ENCODE measurements at places on chromosomes 1 and 21. TPM values are rescaled to one million over a fixed set of nuclear protein-coding genes. Genes with fewer than 3 reads are reported as not detected.
A peak's percentile ranks its signal among the peaks of the same experiment; 100 is the strongest.

DNA sequence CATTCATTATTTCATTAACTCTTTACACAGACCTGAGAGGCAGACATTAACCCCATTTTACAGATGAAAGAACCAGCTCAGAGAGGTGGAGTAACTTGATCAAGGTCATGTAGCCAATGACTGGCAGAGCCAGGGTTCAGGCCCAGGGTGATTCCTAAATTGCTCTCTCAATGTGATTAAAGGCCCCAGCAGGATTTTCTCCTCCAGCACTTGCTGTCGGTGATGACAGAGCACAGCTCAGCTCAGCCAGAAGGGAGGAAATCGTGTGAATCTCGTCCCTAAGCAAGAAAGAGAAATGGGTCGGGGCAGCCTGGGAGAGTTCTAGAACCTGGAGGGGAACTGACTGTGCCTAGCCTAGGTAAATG lies 19.5 kb upstream of the RNF19B start:
- no peak for DNase-seq

- DNase-seq, result no peak
Observed at GRCh38 chr1:158494796-158495195, 22.8 kb downstream of the OR10R2 start.

The MPC2 gene
- total RNA-seq, result 105 TPM

DNA sequence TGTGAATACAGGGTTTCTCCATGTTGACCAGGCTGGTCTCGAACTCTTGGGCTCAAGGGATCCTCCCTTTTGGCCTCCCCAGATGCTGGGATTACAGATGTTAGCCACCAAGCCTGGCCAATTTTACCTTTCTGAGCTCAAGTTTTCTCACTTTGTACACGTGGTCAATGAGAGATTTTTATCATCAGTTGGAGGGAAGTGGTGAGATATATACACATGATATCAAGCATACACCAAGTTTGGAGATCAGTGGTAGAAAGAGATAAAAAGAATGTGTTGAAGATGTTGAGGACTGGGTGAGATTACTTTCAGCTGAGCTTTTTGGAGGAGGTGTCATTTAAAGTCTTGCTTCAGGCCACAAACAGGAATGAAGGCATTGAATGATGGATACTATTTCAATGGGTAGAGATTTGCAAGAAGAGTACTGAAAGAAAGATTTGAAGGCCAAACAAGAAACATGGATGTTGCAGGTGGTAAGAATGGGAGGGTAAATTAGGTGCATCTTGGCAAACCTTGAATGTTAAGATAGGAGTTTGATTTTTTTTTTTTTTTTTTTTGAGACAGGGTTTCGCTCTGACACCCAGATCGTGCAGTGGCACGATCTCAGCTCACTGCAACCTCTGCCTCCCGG lies 3.0 kb upstream of the SESN2 start:
- DNase-seq, result no peak

GRCh38 chr1:169610858-169611257 lies 19.1 kb downstream of the SELP start:
- peak; percentile 27 for DNase-seq

The PGBD5 gene
- 0.83 TPM for total RNA-seq

GRCh38 chr1:27931759-27932158 lies 3.0 kb upstream of the SMPDL3B start:
- DNase-seq, result peak; percentile 34

DNA sequence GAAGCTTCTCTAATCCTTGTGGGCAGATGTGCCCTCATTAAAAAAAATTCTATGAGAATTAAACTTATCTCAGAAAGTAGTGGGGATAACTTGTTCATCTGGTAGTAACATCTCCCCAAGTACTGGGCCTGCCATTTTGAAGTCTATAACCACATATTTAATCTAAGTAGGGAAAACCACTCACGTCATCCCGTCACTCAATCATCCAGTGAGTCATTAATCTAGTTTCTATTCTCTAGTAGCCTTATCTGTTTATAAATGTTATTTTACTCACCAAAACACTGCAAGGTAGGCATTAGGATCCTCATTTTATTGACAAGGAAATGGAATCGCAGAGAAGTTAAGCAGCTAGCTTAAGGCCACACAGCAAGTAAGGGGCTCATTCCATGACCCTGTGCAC lies 221.9 kb downstream of the ATG4C start:
- DNase-seq, result no peak

The FTCD gene
- 0.20 TPM for total RNA-seq

GRCh38 chr1:81125672-81126071 lies 675.1 kb upstream of the ADGRL2 start:
- no peak for DNase-seq

The LCE1E gene
- 1.3 TPM for total RNA-seq

The MTARC1 gene
- 0.96 TPM for total RNA-seq

DNA sequence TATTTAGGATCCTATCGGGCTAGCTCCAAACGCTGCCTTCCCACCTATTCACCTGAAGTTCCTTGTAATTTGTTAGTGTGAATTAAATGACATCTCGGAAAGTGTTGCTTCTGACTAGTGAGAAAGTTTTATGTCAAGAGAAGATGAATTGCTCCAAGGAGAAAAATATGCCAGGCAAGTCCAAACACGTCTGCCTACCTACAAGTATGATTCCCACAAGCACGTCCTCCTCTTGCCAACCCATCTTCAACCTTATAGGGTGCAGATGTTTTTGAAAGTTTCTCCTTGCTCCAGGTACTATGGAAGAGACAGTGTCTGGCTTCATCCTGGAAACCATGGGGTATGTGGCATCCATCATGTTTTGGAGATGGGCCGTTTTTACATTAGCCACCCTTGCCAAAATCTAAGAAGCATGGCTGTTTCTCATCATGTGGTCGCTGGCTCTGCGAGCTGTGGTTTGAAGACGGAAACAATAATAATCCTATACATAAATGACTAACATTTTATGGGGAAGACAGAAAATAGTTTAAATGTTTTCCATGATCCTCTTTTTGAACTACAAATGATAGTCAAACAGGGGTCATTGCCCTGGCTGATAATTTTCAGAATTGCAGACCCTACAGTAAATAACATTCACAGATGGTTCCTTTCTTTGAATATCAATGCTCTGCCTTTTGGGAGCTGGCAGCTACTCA lies 505.8 kb downstream of the SMYD3 start:
- DNase-seq, result peak; percentile 86

DNA sequence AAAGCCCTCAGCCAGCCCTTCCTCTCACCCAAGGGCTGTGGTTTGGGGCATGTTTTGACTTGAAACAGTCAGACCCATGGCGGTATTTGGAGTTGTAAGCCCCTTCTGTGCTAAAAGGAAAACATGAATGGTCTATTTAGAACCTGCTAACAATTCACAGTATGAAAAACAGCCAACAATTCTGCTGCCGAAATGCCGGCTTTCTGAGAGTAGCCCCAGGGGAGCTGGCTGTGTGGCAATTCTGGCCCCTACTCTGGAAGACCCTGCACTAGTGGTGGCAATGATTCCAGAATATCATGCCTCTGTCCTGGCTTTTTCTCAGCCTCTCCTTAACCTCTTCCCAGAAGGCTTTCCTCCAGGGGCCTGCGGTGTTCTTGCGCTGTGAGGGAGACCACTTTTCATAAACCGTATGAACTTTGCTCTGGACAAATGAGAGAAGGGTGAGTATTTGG lies 118.7 kb downstream of the EDEM3 start:
- DNase-seq, result no peak

- DNase-seq, result no peak
Observed at GRCh38 chr1:232980355-232980978, 30.1 kb downstream of the NTPCR start.

- DNase-seq, result no peak
Observed at GRCh38 chr1:63884486-63884885, 110.7 kb downstream of the ROR1 start.

The NR5A2 gene
- total RNA-seq, result not detected

DNA sequence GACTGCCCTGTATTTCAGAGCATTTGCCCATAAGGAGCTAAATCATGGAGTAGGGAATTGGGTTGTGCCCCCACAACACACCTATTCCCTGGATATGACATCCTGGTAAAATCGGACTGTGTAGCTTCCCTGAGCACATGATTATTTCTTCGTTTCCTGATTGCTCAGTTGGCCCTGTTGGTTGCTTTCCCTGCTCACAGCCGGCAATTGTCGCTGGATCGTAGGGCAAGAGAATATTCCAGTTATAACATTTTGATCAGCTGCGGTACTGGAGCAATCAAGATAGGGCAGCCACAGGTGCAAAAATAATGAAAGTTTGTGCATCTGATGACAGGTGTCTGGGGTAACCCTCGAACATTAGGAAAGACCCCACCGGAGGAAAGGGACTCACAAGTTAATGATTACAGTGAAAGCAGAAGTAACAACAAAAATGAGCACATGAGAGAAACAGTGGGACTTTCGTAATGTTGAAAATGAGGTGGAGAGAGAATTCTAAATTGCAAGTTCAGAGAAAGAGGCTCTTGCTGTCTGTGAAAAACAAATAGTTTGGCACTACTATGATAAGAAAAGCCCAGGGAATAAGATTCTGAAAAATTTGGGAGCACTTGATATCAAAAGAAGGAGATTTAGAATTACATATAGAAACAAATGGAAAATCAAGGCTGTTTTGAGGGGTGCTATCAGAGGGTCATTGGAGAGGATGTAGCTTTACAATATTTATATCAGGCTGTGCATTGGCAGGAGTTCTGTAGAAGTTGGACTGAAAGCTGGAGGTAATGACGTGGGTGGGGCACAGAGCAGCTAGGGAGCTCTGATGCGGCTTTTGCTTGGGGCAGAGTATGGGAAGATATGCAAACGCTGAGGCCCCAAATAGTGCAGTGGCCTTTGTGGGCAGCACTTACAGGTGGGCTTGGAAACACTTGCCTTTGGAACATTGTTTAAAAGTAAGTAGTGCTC lies at the start of gene MAB21L3:
Gene MAB21L3, plus strand, starts transcription at position 833 of the 957 bp plus-strand sequence. CDS start 1,217 bp downstream, outside the sequence.
- peak; percentile 60 for DNase-seq

- no peak for DNase-seq
Observed at GRCh38 chr21:34302521-34302920, 61.3 kb upstream of the KCNE2 start.

GRCh38 chr21:15293240-15293639 lies 228.4 kb upstream of the NRIP1 start:
- peak; percentile 61 for DNase-seq

The LORICRIN gene
- not detected for total RNA-seq

DNA sequence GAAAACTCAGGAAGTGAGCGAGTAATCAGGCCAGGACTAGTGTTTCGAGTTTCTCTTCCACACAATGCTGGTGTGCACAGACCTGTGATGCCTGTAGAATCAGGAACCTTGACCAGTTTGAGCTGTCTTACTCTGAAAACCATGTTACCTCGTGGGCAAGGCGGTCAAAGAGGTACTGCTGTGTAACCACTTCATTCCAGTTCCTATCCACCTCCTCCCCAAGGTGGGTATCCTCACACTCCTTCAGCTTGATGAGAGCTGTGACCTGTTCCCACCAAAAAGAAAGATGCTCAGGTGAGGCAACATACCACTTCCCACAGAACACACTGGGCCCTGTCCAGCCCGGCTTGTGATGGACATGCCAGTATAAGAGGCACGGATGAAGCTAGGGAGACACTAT lies 88.1 kb downstream of the NRDC start:
- DNase-seq, result no peak

DNA sequence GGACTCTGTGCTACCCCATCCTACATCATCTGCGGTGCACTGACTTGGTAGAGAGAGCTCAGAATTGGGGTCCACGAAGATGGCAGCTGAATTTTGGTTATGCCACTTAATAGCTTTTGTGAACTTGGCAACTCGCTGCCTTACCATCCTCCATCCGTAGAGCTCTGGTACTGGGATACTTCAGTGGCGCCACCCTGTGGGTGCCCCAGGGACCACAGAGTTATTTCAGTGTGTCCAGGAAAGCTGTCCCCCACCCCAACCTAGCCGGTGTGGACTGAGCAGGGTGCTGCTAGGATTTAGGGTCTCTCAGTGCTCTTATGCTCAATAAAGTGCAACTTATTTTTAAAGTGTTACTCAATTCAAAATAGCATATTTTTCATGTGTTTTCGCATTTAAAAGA lies 9.0 kb upstream of the USF1 start:
- no peak for DNase-seq

DNA sequence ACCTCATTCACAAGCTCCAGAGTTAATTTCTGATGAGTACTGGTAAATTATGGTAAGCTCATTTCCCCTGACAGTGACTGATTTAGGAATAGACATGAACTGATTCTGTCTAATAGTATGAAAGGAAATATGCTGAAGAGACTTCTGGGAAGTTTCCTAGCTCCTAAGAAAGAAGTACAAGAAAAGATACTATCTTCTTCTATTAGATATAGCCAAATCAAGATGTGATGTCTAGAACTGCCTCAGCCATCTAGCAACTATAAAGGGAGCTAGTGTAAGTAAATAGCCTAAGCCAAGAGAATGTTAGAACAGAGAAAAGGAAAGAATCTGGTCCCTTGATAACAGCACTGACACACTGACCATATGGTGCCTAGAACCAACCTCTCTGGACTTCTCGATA lies 10.7 kb upstream of the PHTF1 start:
- DNase-seq, result no peak

The THBS3 gene
- total RNA-seq, result 34.4 TPM

The ACTL8 gene
- total RNA-seq, result 0.23 TPM

GRCh38 chr1:196531737-196532524 lies 76.3 kb downstream of the KCNT2 start:
- no peak for DNase-seq

DNA sequence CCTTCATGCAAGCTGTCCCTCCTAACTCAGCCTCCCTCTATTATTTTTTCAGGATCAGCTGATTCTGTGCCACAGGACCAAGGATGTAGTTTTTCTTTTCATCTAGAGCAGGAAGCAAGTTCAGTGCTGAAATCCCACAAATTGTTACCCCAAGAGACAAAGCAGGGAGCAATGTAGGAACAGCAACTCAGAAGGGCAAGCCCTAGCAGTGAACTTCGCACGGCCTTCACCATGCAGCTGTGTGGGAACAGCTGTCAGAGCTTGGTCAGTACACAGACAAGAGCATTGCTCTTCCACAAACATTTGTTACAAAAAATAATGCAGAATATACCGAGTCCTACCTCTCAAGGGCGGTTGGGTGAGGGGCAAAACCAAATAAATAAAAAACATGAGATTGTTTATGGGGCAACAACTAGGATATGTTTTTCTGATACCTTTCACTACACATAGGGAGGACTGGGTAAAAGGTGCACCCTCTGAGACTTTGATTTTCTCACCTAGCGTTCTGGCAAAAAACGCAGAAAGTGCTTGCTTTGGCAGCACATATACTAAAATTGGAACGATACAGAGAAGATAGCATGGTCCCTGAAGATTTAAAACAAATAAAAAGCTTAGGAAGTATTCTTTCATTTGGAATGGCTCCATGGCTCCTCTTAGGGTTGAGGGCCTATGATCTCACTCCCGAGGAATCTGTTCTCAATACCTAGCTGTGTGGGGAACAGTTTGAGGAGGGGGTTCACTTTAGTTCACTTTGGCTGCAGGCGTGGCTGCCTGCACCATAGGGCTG lies 37.1 kb upstream of the ANGPTL7 start:
- DNase-seq, result no peak
